ENCODE measurements at places on chromosomes 13 and 19.

DNA sequence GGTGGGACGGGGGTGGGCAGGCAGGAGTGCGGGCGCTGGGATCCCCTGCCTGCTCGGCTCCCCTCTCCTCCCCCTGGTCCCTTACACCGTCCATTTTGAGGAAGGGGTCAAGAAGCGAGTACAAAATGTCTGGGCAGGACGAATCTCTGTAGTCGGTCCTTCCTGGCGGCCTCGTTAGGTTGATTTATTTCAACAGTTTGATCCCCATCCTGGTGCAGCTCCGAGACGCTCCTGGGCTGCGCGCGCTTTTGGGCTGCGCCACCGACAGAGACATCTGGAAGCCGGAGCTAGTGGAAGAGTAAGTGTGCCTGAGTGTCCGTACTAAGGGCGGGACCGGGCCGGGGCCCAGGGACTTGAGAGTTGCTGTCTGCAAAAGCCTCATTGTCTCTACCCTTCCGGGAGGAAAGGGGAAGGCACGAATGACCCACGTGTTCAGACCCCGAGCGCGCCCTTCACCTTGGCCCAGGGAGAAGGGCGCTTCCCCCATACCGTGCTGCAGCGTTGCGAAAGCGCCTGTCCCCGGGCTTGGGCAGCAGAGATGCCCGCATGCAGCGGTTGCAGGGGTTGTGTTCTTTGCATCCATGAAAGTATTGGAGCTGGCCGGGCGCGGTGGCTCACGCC, 1.8 kb downstream of the ZNF114 start:
- peak; percentile 37 for DNase-seq

DNA sequence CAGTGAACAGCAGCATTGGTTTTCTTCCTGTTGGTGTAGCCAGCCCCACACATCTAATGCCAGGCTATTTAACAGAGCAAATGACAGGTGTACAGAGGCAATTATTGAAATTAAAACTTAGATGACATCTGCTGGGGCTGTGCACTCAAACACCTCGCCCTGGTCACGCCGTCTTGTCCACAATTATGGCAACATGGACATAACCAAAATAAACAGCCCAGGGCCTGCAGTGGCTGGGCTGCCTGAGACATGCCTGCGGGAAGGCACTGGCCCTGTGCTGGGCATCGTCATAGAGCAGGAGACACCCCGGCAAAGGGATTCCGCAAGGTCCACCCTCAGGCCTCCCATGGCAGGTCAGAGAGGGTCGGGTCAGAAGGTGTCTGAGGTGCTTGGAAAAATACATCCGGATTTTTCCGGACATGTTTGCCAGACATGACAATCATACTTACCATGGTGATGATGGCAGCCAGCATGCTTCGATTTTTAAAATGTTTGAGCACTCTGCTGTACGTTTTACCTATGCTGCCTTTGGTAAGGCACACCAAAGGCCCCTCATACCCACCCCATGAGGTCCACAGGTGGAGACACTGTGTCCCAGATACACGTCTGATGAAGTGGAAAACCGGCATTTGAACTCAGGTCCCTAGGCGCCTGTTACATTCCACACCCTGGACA, 47.8 kb downstream of the TSHZ3 start:
- no peak for DNase-seq

- DNase-seq = no peak
These were observed 951 bp upstream of the MTUS2 start for GRCh38 chr13:28819046-28819730.

- DNase-seq = no peak
These were observed 57.7 kb downstream of the ZNF568 start for GRCh38 chr19:36973844-36974195.

DNA sequence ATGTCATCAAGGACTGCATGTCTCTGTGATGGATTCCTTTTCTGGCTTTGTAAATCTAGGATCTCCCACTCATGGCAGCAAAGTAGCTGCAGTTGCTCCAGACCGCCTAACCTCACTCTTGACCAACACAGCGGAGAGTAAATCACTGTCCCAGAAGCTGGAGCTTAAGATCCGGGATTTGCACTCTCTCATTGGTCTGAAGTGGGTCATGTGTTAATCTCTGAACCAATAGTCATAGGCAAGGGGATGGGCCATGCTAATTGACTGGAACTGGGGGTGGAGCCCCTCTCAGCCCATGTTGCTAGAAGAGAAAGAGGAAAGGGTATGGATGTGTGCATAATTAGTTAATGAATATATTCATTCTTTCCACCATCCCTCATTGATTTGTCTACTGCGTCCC, 34.0 kb downstream of the VAV1 start:
- DNase-seq = peak; percentile 24

DNA sequence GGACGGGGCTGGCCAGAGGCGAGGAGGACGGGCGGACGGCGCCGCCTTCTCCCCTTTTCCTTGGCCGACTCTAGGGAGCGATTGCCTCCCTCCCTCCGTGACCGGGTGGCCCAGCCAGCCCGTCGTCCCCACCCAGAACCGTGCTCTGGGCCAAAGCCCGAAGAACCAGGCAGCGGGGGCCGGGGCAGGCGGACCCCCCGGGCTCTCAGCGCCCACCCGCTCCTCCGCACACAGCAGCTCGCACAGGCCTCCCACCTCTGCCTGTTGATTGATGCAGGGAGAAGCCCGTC, 9.3 kb upstream of the MARCHF2 start:
- no peak for DNase-seq

GRCh38 chr19:47723581-47723940, 10.3 kb downstream of the EHD2 start:
- DNase-seq = peak; percentile 55

- DNase-seq = no peak
These were observed 26.8 kb downstream of the ZNF100 start for GRCh38 chr19:21740559-21740958.

DNA sequence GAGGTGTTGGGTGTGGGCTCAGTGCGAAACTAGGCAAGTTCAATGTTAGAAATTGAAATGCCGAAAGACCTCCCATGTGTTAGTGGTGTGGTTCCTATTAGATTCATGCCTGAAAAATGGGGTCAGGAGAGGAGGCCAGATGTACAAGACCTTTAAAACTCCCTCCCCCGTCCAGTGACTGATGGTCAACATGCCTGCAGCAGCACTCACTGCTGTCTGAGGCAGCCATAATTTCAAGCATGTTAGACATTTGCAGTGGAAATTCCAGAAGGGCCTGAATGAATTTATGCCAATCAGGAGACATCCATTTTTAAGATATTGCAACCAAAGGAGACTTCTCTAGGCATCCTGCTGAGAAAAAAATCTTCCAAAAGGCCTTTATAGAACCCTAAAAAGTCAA, 426.9 kb upstream of the NBEA start:
- DNase-seq = no peak

DNA sequence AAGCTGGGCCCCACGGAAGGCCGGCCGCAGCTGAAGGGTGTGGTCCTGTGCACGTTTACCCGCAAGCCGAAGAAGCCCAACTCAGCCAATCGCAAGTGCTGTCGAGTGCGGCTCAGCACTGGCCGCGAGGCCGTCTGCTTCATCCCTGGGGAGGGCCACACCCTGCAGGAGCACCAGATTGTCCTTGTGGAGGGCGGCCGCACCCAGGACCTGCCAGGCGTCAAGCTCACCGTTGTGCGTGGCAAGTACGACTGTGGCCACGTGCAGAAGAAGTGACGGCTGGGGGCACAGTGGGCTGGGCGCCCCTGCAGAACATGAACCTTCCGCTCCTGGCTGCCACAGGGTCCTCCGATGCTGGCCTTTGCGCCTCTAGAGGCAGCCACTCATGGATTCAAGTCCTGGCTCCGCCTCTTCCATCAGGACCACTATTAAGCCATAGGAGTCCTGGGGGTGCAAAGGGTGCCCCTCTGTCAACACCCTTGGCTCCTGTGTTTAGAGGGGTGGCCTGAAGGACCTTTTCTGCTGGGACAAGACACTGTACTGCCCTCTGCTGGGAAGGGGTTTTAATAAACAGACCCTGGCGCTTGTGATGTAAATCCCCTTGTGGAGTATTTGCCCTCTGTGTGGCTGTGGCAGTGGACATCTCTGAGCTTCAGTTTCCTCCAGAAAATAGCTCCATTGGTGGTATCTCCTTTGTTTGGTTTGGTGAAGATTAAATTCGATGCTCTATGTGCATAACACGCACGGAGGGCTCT, 1.9 kb downstream of the MRPS12 start:
- DNase-seq = peak; percentile 50

GRCh38 chr13:22144806-22145205, 473.9 kb downstream of the FGF9 start:
- DNase-seq = no peak

- DNase-seq = no peak
These were observed 15.0 kb upstream of the ALOX5AP start for GRCh38 chr13:30720172-30720869.

GRCh38 chr19:54464044-54464629, 559 bp upstream of the LENG9 start:
- DNase-seq = peak; percentile 96

DNA sequence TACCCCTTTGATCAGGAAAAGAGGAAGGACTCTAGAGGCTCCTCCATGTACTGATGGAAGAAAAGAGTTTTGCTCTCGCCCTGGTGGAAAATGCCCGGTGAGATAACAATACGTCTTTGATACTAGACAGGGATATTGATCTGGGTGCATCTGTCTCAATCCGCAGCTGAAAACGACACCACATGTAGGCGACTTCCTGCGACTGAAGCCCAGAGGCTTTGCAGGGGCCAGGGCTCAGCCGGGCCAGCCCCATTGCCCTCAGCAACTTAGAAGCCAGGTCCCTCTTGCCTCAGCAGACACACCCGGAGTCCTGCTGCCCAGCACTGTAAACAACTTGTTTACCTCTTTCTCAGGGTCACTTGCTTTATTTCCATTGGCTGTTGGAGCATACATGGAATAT, 409.4 kb downstream of the IRS2 start:
- no peak for DNase-seq

- DNase-seq = no peak
These were observed 65.3 kb downstream of the KCTD15 start for GRCh38 chr19:33861950-33862349.

DNA sequence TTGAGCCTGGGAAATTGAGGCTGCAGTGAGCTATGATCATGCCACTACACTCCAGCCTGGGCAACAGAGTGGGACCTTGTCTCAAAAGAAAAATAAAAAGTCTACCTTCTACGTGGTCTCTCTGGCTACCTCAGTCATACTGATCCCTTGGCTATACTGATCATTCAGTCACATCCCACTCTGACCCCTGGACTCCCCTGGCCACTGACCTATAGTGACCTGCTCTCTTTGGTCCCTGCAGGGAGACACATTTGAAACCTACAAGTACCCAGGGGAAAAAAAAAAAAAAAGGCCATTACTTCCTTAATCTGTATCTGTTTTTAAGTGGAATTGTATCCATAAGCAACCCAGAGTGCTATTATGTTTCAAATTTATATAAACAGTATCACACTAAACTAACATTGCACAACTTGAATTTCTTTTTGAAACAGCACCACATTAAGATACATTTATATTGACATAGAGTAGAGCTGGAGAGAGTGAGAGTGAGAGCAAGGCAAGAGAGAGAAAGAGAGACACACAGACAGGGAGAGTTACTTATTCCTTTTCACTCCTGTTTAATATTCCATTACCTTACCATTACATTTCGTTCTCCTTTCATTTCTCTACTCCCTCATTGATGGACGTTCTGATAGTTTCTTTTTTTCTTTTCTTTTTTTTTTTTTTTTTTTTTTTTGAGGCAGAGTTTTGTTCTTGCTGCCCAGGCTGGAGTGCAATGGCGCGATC, 23.7 kb upstream of the CERS4 start:
- DNase-seq = no peak

DNA sequence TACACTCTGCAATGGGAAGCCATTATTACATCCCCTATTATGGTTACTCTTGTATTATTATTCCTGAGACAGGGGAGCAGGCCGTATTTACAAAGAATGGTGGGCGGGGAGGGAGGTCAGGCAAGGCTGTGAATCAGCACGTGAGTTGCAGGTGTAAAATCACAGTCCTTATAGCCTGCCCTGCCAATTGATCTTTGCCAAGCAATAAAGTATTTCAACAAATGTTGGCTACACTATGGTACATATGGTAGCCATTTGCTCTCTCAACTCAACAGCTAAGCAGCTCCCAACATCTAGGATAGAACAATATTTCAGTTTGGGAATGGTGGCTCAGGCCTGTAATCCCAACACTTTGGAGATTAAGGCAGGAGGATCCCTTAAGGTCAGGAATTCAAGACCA, 12.1 kb downstream of the EPS15L1 start:
- no peak for DNase-seq

DNA sequence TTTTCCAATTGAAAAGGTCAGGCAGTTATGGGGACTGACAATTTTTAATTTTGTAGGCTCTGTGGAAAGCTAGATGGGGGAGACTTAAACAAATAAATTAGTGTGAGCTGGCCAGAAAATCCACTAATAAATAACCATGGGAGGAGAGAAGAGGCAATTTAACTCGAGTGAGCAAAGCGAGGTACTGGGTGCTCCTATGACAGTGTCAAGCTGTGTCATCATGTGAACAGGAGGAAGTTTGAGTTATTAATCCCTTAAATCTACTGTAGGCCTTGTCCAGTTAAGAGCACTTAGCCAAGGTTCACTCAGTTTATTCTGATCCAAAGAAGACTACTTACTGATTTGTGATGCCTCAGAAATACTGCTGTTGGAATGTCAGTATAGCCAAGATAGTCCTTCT, 122.8 kb downstream of the OXGR1 start:
- DNase-seq = no peak

DNA sequence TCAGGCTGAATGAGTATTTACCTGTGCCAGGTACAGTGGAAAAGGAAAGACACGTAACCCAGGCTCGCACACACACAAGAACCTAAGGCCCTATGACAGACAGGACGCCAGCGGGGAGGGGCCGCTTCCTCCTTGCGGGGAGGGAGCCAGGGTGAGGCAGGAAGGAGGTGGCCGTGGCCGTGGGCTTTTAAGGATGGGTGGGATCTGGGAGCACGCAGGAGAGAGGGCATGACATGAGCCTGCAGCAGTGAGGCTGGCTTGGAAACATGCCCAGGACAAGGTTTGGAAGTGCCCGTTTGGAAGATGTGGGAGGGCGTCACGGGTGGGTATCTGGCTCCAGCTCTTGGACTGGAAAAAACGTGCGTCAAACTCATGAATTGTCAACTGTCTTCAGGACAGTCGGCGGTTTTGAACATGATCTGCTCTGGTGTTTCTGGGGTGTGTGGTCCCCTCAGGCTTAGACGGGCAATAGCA, 20.1 kb downstream of the SH3GL1 start:
- DNase-seq = peak; percentile 65

DNA sequence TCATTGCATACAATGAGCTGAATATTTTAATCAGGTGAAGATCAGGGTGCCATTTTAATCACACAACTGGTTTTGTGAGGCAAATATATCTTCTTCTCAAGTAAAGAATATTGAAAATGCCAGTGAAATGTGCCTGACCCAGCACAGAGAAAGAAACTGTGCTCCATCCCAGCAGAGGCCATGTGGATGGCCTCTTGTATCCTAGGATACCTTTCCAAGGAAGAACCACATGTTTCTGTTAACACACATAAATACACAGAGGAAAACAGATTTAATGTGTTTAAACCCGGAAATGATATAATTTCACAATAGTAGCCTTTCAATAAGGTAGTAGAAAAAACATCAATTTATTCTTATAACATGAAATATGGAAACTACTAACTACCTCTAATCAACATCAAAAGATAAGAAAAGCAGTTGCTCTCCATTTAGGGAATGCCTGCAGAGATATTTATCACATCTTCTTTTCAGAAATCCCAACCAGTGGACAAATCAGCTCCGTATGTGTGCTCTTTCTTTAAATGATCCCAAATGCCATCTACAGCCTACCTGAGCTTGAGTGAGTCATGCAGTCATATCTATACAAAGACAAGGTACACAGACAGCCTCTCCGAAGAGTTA, 157.1 kb downstream of the FGF14 start:
- no peak for DNase-seq
